Right ventricle myocardium superior (tissue), 1 donor: ENCODE measurements at places on chromosomes 12 and 14.
A peak's percentile ranks its signal among the peaks of the same experiment; 100 is the strongest.

DNA sequence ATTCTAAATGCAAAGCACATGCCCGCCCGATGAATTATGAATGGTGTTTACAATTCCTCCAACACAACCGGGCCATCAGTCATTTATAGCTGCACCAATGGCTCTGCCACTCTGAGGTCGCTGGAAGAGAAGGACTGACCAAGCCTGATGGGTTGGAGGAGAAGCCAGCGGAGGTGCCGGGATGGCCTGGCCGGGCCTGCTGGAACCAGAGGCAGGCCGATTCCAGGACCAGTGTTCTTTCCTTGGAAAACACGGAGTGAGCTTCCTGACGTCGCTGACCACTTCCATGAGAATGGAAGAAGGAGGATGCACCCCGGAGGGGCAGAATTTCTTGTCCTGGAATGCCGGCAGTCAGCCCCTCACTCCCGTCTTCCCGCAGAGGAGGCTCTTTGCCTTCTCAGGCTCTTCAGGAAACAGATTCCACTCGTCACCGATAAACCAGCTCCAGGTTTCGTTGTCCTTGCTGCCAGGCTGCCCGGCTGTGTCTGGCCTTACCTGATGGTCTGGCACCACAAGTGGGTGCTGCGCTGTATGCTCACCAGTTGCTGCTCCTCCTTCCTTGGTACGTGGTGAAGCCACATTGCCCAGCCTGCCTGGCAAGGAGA, 358.5 kb upstream of the SFSWAP start:
- no peak for DNase-seq

- DNase-seq = no peak
Measured at GRCh38 chr12:132268674-132269073, 60.7 kb downstream of the GALNT9 start.

DNA sequence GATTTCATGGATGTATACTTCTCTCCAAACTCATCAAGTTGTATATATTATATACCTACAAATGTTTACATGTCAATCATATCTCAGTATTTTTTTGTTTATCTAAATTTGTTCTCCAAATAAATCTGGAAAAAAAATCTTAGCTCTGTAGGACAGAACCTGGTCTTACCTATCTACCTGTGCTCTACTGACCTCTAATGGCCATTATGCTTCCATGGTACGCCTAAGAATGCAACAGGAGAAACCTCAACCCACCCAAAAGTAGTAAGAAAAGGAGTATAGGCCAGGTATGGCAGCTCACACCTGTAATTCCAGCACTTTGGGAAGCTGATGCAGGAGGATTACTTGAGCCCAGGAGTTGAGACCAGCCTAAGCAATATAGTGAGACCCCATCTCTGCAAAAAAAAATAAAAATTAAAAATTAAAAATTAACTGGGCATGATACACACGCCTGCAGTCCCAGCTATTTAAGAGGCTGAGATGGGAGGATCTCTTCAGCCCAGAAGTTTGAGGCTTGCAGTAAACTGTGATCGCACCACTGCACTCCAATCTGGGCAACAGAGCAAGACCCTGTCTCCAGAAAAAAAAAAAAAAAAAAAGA, 8.7 kb downstream of the OR11H4 start:
- no peak for DNase-seq

DNA sequence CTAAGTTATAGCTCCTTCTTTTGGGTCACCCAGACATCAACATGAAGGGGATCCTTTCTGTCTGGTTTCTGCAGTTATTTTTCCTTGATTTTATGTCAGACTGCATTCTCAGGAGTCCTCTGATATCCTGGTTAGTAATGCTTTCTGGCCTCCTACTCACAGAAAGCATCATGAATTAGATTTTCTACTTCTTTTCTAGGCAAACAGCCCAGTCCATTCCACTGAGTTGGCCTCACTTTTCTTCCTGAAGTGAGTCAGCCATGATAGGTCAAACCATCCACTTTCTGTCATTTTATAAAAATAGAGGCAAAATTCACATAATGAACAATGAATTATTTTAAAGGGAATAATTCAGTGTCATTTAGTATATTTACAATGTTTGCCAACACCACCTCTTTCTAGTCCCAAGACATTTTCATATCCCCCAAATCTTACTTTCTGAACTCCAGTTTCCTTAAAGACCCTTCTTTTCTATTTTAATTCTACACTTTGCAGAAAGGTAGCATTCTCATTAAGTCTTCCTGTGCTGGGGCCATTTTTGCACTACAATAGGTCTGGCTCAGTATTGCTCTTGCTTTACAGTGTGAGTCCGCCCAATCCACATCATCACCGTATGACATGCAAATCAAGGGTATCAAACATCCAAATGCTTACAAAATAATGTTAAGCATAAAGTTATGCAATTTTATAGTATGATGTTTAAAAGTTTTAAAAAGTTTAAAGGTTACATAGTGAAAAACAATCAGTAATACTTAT, 95.1 kb downstream of the UNC79 start:
- DNase-seq = no peak

- no peak for DNase-seq
Measured at GRCh38 chr14:88879022-88879421, 54.6 kb downstream of the TTC8 start.

- DNase-seq = peak; percentile 76
Measured at GRCh38 chr14:49768301-49769121, 558 bp downstream of the KLHDC2 start.

DNA sequence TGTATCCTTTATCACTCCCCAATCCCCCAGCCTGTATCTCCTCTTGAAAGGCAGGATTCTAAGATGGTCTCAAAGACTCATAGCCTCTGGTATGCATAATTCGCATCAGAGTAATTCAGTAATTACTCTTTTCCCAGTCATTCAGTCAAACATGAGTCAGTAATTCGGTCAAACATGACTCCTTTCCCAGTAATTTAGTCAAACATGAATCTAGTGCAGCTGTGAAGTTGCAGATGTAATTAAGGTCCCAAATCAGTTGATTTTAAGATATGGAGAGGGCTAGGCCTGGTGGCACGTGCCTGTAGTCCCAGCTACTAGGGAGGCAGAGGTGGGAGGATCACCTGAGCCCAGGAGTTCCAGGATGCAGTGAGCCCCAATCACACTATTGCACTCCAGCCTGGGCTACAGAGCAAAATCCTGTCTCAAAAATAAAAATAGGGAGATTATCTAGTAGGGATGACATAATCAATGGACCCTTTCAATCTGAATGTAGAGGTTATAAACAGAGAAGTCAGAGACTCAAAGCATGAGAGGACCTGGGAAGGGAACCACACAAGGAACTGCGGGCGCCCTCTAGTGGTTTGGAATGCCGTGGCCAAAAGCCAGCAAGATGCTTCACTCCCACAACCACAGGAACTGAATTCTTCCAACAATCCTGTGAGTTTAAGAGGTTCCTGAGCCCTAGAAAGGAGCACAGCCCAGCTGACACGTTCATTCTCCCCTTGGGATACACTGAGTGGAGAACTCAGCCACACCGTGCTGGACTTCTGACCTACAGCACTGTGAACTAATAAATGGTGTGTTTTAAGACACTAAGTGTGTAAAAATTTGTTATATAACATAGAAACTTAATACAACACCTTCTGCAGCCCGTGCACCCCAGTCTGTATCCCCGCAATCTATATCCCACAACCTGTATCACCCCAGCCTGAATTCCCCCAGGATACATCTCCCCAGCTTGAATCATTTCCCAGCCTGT, 14.3 kb upstream of the ARMH4 start:
- DNase-seq = peak; percentile 90

- no peak for DNase-seq
Measured at GRCh38 chr14:68042586-68043210, 223.1 kb downstream of the RAD51B start.

GRCh38 chr12:123707466-123707865, 4.7 kb upstream of the ATP6V0A2 start:
- DNase-seq = no peak

DNA sequence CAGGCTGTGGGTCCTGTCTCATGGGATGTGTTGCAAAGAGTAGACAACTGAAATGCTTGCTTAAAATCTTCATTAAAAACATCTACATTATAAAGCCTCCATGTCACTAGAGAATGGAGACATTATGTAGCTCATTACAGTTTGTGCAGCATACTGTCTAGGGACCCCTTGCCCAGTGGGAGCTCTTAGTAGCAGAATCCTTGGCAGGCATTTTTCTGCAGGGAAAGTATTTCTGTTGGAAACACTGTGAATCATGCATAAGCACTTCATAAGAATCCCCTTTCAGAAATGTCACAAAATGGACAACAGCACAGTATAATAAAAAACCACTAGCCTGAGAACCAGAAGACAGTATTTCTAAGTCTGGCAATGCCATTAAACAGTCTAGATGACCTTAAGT, 174.3 kb downstream of the MGAT4C start:
- DNase-seq = no peak

- DNase-seq = no peak
Measured at GRCh38 chr12:10175846-10176636, 2.8 kb upstream of the TMEM52B start.

- no peak for DNase-seq
Measured at GRCh38 chr14:103773521-103773920, 57.9 kb downstream of the ZFYVE21 start.

DNA sequence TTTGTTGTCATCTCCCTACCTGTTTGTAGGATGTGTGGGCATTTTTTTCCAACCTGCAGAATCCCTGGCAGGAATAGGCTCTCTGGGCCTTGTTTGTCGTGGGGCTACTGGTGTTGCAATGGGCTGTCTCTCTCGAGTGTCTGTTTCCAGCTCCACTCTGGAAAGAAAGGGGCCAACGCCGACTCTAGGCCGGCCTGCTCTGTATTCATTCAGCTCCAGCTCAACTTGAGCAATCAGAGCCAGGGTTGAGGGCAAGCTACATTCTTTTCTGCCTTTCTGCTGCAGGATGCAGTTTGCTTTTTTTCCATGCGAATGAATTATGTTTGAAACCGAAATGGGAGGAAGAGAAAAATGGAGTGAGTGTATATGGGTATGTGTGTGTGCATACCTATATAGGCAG, 2.3 kb downstream of the JDP2 start:
- DNase-seq = peak; percentile 62

DNA sequence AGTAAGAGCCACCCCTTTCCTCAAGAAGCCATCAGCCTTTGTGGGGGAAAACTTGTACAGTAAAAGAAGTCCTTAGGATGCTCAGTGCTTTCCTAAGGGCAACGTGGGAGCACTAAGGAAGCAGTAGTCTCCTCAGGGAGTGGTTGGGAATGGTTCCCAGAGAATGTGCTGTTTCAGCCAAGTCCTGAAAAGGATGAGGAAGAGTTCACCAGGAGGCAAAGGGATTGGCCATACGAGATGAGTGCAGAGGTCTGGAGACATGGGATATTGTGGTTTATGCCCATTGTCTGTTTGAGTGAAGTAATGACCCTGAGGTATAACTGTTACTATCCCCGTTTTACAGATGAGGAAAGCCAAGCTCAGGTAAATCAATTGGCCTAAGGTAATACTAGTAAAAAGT, 86.0 kb upstream of the ATF1 start:
- DNase-seq = no peak

- DNase-seq = no peak
Measured at GRCh38 chr12:57725851-57726150, 12.7 kb downstream of the AGAP2 start.

DNA sequence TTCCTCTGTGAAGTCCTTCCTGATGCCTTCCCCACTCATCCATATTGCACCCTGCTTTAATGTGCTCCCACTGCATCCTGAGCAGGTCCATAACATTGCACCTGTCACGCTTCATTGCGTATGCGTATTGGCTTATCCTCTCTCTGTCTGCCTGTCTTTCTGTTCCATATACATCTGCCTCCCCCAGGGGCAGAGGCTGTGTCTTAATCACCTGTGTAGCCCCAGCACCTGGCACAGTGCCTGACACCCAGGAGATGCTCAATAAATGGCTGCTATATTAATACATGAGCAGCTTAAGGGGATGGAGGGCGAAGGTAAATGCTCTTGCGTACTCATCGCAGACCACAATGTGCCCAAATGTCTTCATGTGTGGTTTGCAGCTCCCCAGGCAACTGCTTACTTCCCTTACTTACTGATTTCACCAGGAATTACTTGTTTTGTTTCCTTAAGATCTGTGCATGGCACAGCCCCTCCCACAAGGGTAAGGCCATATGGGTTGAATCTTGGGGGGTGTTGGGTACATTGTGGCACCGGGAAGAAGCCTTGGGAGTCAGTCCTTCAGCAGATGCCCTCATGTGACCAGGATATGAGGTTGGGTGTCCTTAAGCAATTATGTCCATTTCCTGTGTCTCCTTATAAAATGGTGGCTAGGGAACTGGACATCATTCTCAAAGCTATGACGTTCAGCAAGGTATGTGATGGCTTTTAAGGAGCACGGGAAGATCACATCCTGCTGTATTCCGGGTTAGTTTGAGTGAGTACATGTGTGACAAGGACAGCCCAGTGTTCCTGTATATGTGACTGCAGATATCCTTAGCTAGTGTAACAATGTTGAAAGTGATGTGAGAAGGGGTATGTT, 848 bp upstream of the CPNE6 start:
- no peak for DNase-seq

DNA sequence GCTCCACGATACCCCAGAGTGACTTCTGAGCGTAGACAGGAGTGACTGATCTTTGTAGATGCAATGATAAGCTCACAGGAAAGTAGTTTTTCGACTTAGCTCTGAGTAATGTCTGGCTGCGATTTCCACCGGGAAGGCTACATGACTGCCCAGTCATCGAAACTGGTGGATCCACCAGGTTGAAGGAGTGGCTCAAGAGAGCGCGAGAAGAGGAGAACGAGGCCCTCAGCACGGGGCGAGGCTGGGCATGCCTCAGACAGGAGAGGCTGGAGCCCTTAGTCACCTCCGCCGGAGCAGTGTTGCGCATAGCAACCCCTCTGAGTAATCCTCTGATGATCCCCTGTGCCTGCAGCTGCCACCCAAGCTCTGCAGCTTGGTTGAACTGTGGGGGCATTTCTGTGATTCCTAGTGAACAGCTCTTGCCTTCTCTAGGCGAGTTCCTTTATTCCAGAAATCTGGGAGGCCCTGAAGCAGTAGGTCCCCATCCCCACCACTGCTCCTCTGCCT, 25.6 kb downstream of the ELK3 start:
- no peak for DNase-seq

DNA sequence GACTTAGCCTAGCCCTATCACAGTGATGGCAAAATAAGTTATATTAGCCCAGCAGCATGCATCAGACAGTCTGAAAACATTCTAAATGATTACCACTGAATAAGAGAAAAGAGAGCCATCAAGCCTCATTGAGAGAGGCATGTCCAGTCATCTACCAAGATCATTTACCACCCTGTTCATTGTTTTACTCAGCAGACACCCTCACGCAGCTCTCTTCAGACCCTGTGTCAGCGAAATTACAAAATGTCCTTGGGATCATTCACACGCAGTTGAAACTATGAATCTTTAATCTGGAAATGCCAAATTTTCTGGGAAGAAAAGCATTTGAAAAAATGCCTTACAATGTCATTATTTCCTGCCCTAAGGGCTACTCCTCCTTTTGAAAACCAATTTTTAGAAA, 89.5 kb downstream of the PTPRO start:
- DNase-seq = no peak
